H4 (cell line): ENCODE measurements at places on chromosomes 12 and 14. TPM values are rescaled to one million over a fixed set of nuclear protein-coding genes. Genes with fewer than 3 reads are reported as not detected.

- DNase-seq, result peak; percentile 31
Observed at GRCh38 chr14:55850825-55851241, 267.4 kb upstream of the PELI2 start.

DNA sequence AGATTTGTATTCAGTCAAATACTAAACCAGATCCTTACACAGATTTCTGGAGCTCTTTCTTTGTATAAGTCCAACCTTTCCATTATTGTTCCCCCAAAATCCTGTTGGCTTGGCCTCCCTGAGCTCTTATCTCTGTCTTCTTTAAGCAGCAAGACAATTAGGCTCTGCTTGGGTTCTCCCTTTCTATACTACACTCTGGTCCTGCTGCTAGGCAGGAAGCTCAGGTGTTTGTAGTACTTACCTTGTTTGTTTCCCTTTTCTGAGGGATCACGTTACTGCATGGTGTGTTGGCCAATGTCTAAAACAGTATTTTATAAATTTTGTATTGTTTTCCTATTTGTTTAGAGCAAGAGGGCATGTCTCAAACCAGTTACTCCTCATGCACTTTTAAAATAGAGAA lies 192.9 kb downstream of the PRKD1 start:
- no peak for DNase-seq

DNA sequence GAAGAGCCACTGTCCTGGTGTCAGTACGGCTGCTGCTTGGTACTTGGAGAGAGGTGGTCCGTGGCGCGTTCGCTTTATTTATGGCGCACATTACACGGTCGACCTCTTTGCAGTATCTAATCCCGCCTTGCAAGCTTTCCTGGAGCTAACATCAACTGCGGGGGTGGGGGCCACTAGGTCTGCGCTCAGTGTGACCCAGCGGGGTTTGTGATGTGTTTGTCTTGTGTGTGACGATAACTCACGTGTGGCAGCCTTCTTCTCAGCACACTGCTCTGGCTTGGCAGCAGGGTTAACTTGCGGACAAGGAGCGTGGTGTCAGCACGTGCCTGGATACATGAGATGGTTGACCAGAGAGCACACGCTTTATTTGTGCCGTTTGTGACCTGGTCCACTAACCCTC lies 122.2 kb upstream of the RTL1 start:
- no peak for DNase-seq

- DNase-seq, result no peak
Observed at GRCh38 chr12:103441437-103442181, 54.2 kb downstream of the C12orf42 start.

DNA sequence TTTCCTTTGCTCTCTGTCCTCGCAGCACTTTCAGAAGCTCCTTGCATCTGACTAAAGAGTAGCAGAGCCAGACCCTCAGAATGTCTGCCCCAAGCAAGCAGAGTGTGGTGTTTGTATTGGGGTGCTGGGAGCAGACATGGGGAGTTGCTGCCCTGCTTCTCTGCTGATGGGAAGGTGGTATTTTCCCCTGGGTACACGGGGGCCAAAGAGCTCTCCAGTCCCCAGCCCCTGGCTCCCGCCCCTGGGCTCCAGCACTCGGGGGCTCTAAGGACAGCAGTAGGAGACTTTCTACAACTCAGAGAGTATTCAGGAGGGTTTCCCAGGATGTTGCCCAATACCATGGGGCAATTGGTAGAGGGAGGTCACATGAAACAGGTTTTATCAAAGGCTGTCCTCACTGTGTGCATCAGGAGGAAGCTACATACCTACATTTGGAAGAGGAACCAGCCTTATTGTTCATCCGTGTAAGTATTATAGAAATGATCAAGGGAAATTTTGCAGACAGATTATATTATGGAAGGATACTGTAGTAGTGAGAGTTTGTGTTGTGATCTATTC lies 50.3 kb downstream of the DAD1 start:
- no peak for DNase-seq

- DNase-seq, result no peak
Observed at GRCh38 chr12:81617915-81618314, 141.2 kb downstream of the PPFIA2 start.

DNA sequence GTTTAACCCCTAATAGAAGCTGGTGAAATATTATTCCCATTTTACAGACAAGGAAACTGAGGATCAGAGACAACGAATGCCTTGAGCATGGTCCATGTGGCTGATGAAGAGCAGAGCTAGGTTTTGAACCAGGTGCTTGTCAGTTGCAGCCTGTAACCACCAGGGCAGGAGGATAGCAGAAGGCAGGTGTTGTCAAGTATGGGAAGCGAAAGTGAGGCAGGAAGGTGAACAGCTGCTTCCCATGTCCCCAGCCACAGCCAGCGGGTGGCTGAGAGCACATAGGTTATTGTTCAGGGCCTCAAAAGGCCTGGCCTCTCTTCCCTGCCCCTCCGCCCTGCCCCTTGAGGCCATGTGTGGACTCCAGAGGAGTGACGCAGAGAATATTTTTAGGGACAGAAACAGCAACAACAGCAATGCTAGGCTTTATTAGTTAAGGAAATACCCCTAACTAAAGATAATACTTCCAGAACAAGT lies 39.6 kb downstream of the IQSEC3 start:
- no peak for DNase-seq

GRCh38 chr12:109721276-109721675 lies 7.7 kb downstream of the FAM222A start:
- DNase-seq, result no peak

GRCh38 chr14:71713451-71713850 lies 218.8 kb upstream of the RGS6 start:
- DNase-seq, result no peak

GRCh38 chr14:99597911-99598600 lies 6.0 kb downstream of the CCDC85C start:
- DNase-seq, result no peak

GRCh38 chr12:71627438-71628002 lies 36.1 kb downstream of the ZFC3H1 start:
- no peak for DNase-seq

- no peak for DNase-seq
Observed at GRCh38 chr12:88643685-88644084, 63.4 kb upstream of the KITLG start.

GRCh38 chr12:116384691-116385485 lies 107.4 kb upstream of the MED13L start:
- no peak for DNase-seq

DNA sequence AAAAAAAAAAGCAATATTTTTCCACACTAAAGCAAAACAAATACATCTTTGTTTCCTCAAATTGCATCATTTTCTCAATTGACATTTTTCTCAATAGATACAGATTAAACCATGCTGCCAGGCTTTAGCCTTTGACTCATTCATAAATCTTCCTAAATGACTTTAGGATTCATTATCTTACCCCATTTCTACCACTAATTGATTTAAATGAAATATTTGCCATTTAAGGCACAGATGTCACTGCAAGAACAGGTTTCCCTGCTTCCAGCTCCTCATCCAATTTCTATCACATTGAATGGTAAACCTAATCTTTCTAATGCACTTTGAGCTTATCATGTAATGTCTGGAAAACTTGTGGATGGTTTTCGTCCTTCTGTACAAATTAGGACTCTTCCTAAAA lies 298.7 kb downstream of the RPL10L start:
- DNase-seq, result no peak

DNA sequence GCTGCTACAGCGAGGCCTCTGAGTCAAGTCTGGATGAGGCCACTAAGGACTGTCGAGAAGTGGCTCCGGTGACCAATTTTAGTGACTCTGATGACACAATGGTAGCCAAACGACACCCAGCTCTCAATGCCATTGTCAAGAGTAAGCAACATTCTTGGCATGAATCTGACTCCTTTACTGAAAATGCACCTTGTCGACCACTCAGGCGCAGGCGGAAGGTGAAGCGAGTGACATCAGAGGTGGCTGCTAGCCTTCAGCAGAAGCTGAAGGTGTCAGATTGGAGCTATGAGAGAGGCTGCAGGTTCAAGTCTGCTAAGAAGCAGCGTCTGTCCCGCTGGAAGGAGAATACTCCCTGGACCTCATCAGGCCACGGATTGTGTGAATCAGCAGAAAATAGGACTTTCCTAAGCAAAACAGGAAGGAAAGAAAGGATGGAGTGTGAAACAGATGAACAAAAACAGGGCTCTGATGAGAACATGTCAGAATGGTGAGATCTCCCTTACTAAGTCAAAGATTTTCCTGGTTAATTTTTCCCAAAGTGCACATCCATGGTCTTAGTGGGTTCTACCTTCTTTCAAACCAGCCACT lies 2.9 kb downstream of the GPATCH2L start:
- no peak for DNase-seq

DNA sequence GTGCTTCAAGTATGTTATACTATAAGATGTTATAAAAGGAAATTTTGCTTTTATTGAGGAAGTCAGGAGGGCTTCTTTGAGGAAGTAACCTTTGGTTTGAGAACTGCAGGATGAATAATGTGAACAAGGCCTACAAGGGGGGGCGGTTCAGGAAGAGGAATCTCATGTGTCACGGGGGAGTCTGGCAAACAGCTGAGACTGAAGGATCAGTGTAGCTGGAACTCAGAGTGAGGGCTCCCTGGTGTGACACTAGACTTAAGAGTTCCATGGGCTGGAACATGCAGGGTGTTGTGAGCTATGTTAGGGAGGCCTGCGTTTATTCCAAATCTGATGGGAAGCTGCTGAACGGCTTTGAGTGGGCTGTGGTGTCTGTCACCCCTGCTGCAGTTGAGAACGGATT lies 62.3 kb downstream of the UNC79 start:
- no peak for DNase-seq

DNA sequence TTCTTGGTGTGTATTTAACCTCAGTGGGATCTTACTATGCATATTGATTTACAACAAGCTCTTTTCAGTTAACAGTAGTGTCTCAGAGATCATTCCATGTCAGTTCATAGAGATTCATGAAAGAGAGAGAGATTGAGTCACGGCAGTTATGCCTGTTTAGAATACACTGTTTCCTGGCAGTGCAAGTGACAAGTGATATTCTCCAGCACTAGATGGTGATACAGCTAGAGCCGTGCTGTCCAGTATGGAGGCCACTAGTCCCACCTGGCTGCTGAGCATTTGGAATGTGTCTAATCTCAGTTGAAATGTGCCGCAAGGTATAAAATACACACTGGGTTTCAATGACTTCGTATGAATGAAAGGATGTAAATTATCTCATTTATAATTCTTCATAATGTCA lies 184.4 kb downstream of the SUDS3 start:
- DNase-seq, result no peak

DNA sequence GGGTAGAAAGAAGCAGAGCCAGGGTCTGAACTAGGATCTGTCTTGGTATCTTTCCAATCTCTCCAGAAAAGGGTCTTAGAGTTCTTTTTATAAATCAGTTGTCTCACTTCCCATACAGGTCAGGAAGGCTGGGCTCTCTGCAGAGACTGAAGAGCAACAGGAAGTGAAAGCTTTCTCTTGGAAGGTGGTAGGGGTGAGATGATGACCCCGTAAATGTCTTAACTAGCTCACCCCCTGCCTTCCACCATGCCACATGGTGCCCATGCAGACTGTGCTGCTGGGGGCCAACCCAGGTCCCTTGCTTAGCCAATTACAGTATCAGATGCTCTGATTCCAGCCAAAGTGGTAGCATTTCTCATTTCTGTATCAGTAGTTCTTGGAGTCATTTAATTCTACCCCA lies 17.6 kb upstream of the RASSF8 start:
- DNase-seq, result no peak

GRCh38 chr12:49902399-49903350 lies 1.0 kb downstream of the FAIM2 start:
- no peak for DNase-seq

GRCh38 chr12:129257524-129257923 lies 404.2 kb downstream of the GLT1D1 start:
- DNase-seq, result no peak

P2RX7 gene
- total RNA-seq, result 1.5 and 2.4 TPM in 2 replicates

RAP1B gene
- 122 and 159 TPM in 2 replicates for total RNA-seq

ESPL1 gene
- 7.8 and 22.6 TPM in 2 replicates for total RNA-seq

KSR2 gene
- total RNA-seq, result 0.06 TPM in 1 of 2 replicates, not detected in the other

TAS2R7 gene
- total RNA-seq, result not detected in 2 replicates

TEX22 gene
- total RNA-seq, result 0.04 TPM in 1 of 2 replicates, not detected in the other

PDE6H gene
- not detected in 2 replicates for total RNA-seq

DPY19L2 gene
- total RNA-seq, result 2.5 and 4.0 TPM in 2 replicates

LYZ gene
- 0.12 TPM in 1 of 2 replicates, not detected in the other for total RNA-seq

PLEK2 gene
- total RNA-seq, result not detected in 2 replicates

TCL1B gene
- total RNA-seq, result not detected in 2 replicates

PIANP gene
- total RNA-seq, result not detected in 2 replicates

ITGB7 gene
- 0.39 and 1.2 TPM in 2 replicates for total RNA-seq
